ENCODE measurements at places on chromosomes 2 and 18.

DNA sequence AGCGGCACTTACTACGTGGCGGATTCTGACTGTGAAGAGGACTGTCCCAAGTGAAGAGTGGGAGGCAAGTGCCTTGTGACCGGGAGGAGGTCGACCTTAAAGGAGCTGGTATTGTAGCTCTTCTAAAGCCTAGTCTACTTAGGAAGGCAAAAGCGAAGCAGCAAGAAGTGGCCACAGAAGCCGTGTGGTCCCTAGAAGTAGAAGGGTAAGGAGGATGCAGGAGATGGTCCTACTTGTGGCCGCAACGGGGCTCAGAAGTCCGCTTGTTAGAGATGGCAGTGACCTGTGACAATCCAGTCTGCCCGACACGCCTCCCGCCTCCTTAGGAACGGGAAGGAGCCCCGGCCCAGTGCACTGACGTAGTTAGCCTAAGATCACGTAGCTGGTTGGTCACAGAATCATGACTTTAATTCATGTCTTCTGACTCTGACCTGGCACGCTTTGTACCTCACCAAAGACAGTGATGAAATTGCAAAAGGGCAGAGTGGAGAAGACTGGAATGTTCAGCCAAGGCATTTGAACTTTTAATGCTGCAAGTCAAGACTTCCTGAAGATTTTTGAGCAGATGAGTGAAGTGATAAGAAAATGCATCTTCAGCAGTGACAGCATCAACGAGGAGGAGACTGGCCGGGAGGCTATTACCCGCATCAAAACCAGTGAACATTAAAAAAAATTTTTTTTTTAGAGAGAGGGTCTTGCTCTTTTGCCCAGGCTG lies 749 bp upstream of the EIF2AK3 start:
- peak; percentile 97 for DNase-seq

DNA sequence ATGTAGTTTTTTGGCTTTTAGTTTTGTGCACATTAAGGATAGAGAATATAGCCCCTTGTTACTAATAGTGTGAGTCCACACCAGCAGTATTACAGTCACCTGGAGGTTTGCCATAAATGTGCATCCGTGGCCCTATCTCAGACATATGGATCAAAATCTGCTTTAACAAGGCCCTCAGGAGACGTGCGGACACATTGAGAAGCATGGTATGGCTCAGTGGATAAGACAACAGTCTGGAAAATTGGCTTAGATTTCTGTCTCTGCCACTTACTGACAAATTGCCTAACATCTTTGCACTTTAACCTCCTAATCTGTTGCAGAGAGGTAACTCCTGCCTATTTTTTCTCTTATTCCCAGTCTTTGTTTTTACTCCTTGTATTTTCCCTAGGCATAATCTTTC lies 307.2 kb upstream of the DLGAP1 start:
- DNase-seq: no peak

DNA sequence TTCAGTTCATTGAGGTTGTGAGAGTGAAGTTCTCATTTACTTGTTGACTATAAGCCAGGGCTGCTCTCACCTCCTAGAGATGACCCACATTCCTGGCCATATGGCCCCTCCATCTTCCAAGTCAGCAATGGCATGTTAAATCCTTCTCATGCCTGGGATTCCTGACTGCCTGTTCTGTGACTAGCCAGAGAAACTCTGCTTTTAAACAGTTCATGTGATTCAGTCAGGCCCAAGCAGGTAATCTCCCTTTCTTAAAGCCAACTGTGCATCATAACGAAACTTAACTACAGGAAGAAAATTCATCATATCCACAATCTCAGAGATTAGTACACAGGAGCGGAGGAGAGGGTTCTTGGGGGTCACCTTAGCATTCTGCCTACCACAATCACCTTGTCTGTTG lies 11.5 kb downstream of the DPP4 start:
- DNase-seq: no peak

DNA sequence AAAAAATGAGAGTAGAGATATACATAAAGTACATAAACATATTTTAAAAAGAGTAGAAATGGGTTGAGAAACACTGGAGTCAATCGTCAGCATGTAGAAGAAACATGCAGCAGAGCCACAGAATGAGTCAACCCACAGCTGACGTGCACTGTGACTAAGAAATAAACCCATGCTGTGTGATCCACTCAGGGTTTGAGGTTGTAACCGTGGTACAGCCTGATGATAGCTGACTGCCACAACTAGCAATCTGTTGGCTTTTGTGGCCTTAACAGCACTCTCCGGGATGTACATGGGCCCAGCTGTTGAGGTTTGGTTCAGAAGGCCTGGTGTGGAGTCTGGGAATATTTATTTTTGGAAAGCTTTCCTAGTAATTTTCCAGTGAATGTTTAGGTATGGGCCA lies 554.4 kb upstream of the MEX3C start:
- DNase-seq: no peak

- peak; percentile 55 for DNase-seq
Measured at GRCh38 chr2:174344716-174345461, 10.1 kb downstream of the SP9 start.

GRCh38 chr2:178279142-178279541 lies 84.8 kb downstream of the OSBPL6 start:
- DNase-seq: no peak

DNA sequence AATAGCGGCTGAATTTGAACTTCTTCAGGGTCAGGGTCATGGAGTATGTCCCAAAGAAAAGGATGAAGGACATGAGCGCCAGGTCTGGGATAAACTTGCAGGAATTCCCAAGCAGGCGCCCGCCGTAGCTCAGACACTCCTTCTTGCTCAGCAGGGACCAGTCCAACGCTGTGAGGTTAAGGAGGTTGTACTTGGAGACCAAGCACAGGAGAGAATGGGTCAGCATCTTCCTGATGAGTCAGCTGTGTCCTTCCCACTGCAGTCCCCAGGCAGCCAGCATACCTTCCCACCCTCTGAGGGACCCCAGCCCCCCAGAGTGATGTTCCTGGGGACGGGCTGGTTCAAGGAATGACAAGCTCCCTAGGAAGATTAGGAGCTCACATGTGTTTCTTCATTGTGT lies 40.9 kb downstream of the MTHFD2 start:
- DNase-seq: no peak

- DNase-seq: peak; percentile 62
Measured at GRCh38 chr18:55384551-55385275, 203.3 kb downstream of the TCF4 start.

DNA sequence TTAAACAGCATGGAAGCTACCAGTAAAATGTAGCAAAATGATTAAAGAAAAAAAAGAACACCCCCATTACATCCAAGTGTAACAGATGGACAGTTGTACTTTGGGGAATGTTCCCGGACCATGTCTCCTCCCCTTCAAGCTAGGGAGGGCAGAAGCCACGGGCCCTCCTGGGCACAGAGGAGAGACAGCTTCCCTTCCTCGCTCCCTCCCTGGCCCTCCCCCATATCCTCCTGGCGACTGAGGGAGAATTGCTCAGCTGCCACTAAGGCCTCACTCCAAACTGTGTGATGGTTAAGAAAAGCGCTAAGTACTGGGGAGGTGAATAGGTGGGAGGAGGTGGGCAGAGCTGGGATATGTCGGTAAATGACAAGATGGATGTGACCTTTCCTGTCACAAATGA lies 358.0 kb downstream of the HRH4 start:
- no peak for DNase-seq

DNA sequence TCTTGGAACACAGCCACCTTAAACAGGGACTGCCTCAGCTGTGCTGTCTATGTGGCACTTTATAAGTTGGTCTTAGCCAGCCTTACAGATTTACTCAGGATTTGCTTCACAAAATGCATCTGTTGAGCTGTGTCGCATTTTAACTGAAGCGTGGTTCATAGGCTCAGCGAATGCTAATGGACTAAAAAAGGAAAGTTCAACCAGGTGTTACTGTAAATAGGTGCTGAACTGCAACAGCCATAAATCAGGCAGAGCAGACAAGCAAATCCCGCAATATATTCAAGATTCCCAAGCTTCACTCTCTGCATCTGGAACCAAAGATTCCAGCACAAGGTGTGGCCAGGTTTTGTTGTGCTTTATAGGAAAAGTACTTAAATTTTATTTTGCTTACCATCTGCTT lies 130.0 kb downstream of the EPHA4 start:
- no peak for DNase-seq

DNA sequence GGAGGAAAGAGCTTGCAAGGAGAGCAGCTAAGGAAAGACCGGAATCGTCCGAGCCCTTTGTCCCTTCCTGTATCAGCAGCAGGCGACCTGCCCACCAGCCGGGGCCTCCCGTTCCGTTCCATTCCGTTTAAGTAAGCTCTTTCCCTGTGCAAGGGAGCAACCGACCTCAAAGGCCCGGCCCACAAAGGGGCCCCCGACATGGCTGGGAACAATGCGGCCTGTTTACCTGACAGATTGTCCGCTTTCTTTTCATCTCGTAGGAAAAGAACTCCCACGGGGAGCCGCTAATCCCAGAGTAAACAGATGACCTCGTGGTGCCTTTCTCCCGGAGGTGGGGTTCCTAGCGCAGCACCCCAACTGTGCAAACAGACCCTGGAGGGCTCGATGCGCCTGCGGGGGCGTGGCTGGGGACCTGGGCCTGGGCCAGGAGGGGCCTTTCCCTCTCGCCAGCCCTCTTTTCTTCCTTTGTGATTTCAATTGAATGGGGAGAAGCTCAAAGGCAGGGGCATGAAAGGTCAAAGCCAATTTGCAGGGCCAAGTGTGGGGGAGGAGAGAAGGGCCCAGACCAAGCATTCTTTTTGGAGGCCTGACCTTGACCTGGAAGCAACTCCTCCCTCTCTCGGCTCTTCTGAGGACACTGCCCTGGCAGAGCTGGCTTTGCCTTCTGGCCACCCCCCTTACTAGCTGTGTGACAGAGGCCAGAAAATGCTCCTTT lies 120.2 kb downstream of the INHBB start:
- DNase-seq: no peak

GRCh38 chr2:19484736-19485135 lies 126.3 kb upstream of the OSR1 start:
- no peak for DNase-seq

DNA sequence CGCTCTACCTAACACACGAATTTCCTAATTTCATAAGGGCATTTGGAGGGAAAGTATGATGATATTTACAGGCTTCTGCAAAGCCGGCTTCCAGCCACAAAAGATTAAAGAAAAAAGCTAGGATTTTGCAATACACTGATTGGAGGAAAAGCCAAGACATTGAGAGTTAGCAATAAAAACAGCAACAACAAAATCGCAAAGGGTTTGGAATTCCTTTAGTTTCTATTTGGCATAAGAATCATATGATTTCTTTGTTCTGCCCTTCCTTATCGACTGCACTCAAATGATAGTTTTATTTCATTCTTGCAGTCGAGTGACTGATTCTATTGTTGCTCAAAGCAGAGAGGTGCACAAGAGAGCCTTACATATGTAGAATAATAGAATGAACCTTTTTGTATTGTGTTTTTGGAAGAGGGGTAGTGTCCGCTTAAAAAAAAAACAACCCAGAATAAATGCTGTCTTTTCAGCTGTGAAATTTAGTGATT lies 3.9 kb upstream of the ZNF532 start:
- no peak for DNase-seq

- DNase-seq: no peak
Measured at GRCh38 chr2:136005462-136006196, 20.2 kb upstream of the DARS1 start.

DNA sequence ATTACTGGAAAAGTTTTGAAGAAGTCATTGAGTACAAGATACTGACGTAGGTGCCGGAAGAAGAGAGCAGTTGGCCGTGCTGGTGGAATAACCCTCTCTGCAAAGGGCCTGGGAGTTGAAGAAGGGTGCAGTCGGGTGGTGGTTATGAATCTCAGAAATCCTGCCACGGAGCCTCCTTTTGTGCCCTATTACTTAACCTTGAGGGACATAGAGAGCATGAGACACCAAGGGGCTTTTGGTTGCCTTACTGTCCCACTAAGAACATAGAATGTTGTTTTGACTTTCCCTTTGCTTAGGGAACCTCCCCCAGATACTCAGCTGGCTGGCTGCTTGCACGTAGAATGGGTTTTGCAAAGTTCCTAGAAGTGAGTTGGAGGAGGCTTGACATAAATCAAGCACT lies 1.3 kb upstream of the CD28 start:
- DNase-seq: no peak

GRCh38 chr2:231387904-231388724 lies 7.4 kb upstream of the B3GNT7 start:
- no peak for DNase-seq

DNA sequence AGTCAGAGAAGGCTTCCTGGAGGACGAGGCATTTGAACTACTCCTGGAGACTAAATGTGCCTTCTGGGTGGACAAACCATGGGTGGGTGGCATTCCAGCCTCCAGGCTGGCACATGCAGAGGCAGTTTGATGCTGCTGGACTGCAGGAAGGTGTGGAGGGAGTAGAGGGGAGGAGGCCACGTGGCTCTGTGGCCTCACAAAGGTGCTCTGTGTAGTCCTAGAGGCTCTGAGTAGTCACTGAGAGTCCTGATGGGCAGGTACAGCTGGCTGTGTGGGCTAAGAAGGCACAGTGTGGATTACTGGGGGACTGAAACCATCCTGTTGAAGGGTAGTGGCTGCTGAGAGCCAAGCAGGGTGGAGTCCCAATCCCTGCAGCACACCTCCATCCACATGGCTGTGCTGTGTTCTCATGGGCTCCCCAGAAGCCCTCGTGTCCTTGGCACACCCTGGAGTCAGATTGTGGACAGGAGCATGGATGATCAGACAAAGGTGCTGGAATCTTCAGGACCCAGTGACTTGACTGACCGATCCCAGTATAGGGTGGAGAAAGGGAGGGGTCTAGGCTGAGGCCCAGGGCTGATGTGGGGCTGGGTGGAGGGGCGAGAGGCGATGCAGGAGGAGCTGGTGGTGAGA lies 87.4 kb upstream of the HS6ST1 start:
- DNase-seq: no peak

- DNase-seq: no peak
Measured at GRCh38 chr18:65021021-65021420, 729.8 kb upstream of the CDH7 start.

- no peak for DNase-seq
Measured at GRCh38 chr18:57997820-57998219, 46.2 kb upstream of the NEDD4L start.

GRCh38 chr2:137838255-137839092 lies 125.8 kb upstream of the HNMT start:
- peak; percentile 53 for DNase-seq

DNA sequence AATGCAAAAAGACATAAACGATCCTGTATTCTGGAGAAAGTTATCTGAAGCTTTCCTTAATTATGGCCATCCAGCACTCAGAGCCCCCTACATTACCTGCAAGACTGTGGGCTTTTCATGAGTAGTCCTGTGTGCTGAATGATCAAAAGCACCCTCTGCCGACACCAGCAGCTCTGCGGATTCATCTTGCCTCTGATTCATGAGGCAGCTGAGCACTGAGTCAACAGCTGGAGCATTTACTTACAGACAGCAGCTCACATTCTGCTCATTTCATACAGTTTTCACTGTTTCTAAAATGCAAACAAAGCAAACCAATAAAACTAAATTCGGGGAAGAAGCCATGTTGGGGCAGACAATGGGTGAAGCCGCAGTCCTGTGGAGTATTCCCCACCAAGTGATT lies 886.5 kb downstream of the CNTNAP5 start:
- no peak for DNase-seq

DNA sequence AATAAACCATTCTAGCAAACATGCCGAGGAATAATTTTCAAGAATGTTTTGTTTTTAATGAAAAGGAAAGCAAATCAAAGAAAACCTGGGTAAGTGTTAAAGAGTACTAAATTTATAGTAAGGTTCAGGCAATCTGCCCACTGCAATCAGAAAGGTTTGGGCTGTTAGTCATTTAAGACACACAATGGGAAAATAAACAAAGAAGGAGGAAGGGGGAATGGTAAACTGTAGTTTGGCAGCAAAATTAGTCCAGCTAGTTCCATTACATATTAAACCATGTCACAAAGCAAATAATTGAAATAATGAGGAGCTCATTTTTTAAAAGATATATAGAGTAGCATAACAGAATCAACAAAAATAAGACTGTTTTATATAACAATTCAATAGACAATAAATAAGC lies 87.5 kb upstream of the COPS8 start:
- DNase-seq: no peak

All from B cell (primary cell).